Mucosa of gallbladder (tissue), 1 donor: ENCODE measurements at places on chromosomes 4 and X. TPM values are rescaled to one million over a fixed set of nuclear protein-coding genes. Genes with fewer than 3 reads are reported as not detected.

GRCh38 chrX:129649268-129650182, 5.2 kb downstream of the APLN start:
- DNase-seq: no peak

- no peak for DNase-seq
Observed at GRCh38 chrX:97529536-97530200, 646.0 kb downstream of the RPA4 start.

The FLNA gene
- 2,367 TPM for total RNA-seq

The ALB gene
- total RNA-seq: 83.2 TPM

GRCh38 chrX:21738950-21739287, 19.0 kb downstream of the SMPX start:
- no peak for DNase-seq

The SLC10A6 gene
- total RNA-seq: 0.81 TPM

The DDIT4L gene
- 0.35 TPM for total RNA-seq

- DNase-seq: no peak
Observed at GRCh38 chr4:177413656-177414055, 28.6 kb downstream of the AGA start.

DNA sequence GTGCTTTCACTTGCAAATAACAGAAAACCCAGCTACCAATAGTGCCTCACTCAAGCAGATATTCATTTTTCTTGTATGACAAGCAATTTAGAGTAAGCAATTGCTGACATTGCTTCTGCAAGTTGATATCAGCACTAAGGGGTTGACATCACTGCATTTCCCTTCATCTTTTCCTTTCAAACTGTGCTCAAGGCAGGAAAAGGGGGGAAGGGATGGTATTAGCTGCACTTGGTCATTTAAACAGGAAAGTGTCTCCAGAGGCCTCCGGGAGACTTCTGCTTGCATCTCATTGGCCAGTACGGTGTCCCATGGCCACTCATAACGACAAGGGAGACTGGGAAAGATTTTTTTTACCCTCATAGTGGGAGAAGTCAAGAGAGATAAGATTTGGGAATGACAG, 65.5 kb upstream of the FGG start:
- no peak for DNase-seq

DNA sequence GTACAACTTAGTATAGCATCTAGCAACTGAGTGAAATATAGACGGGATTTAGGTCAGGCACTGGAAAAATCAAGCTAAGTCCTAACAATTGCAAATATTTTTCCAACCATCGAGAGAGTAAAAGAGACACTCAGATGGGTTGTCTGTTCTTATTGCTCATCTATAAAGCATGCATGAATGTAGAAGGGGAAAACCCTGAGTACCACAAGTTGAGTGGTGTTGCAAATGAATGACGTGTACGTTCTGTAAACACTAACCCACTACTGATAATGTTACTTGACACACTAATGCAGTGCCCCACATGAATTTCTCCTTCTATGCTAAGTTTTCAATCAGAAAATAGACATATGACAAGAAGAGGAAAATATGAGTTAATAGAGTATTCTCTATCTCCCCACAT, 211.2 kb downstream of the COX18 start:
- no peak for DNase-seq

- DNase-seq: no peak
Observed at GRCh38 chr4:144176476-144176875, 36.0 kb upstream of the GYPA start.

- DNase-seq: no peak
Observed at GRCh38 chr4:157204634-157205244, 15.8 kb upstream of the GRIA2 start.

DNA sequence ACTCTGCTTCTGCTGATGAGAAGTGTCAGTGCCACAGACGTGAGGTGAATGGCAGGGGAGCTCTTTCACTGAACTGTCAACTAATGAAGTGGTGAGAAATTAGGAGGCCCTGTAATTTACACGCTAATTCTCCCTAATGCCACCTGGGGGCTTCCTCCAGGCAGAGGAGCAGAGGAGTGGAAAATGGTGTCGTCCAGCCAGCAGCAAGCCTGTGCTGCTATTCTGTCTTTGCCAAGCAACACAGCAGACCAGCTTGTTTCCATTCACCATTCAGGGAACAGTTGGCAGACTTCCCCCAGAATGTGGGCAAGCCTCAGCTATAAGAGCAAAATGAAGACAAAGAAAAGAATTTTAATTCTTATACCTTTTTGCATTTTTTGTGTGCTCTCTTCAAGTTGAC, 245.2 kb upstream of the TET2 start:
- DNase-seq: no peak

GRCh38 chrX:41275661-41276609, 58.0 kb upstream of the DDX3X start:
- peak; percentile 47 for DNase-seq

- no peak for DNase-seq
Observed at GRCh38 chr4:138301536-138301935, 59.4 kb upstream of the SLC7A11 start.

The LDB2 gene
- 16.9 TPM for total RNA-seq

- DNase-seq: no peak
Observed at GRCh38 chr4:111475001-111475400, 670.3 kb upstream of the FAM241A start.

The XPNPEP2 gene
- total RNA-seq: 2.0 TPM

The TMPRSS11B gene
- total RNA-seq: not detected

GRCh38 chrX:130726661-130727060, 176.3 kb downstream of the ENOX2 start:
- no peak for DNase-seq

The LRIT3 gene
- 0.23 TPM for total RNA-seq

The HMX1 gene
- not detected for total RNA-seq

- peak; percentile 45 for DNase-seq
Observed at GRCh38 chr4:144645631-144646522, at the start of gene HHIP. Gene HHIP (plus strand): TSS chr4:144646156. CDS start chr4:144646676, 520 bp downstream.

DNA sequence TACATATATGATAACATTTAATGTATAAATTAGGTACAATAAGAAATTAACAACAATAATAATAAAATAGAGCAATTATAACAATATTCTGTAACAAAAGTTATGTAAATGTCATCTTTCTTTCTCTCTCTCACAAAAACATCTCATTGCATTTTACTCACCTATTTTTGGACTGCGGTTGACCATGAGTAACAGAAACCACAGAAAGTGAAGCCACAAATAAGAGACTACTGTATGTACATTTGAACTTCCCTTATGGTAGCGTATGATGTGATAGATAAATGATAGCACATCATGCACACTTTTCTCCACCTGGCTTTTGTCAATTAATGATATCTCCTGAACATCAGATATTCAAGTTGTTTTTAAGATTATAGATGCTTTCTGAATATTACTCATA, 80.5 kb downstream of the HNRNPD start:
- no peak for DNase-seq

DNA sequence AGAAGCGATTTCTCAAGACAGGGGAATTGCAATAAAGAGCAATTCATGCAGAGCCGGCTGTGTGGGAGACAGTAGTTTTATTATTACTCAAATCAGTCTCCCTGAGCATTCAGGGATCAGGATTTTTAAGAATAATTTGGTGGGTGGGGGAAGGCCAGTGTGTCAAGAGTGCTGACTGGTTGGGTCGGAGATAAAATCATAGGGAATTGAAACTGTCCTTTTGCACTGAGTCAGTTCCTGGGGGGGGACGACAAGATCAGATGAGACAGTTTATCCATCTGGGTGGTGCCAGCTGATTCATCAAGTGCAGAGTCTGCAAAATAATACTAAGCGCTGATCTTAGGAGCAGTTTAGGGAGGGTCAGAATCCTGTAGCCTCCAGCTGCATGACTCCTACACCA, 502.4 kb downstream of the NLGN4X start:
- no peak for DNase-seq

GRCh38 chr4:26647523-26648224, 63.8 kb downstream of the TBC1D19 start:
- no peak for DNase-seq

- no peak for DNase-seq
Observed at GRCh38 chr4:122038896-122039295, 87.0 kb upstream of the TRPC3 start.

GRCh38 chr4:181289198-181289597, 954.0 kb upstream of the TENM3 start:
- DNase-seq: no peak

The USP17L22 gene
- not detected for total RNA-seq

DNA sequence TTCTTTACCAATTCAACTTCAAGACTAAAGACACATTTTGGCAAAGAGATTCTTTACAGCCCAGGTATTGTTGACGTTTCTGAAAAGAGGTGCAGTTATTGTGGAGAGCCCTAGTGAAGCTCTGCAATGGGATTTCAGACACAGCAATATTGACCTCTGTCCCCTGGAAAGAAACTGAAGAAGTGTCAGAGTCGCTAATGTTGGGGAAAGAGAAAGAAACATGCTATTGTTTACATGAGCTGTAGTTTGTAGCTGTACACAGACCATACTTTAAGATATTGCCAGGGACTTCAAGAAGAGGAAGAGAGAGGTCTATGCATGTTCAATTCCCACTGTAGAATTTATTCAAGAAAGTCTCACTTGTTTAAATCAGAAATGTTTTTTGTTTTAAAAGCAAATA, 497.3 kb upstream of the BOD1L1 start:
- no peak for DNase-seq

- no peak for DNase-seq
Observed at GRCh38 chr4:26884486-26884988, 23.9 kb downstream of the STIM2 start.

DNA sequence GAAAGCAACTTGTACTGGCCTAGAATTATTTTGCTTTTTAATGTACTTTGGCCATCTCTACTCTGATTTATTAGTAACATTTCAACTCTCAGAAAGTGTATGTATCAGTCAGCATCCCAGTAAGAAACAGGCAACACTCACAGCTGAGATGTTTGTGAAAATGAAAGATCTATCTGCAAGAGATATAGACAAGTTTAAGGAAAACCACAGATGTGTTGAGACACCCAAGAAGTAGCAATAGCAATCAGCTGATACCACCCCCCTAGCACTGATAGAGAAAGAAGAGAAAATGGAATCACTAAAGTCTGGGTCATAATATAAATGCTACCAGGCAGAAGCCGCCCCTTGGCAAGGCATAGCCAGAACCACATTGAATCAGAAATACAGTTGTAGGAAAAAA, 372.0 kb downstream of the ARAP2 start:
- no peak for DNase-seq

DNA sequence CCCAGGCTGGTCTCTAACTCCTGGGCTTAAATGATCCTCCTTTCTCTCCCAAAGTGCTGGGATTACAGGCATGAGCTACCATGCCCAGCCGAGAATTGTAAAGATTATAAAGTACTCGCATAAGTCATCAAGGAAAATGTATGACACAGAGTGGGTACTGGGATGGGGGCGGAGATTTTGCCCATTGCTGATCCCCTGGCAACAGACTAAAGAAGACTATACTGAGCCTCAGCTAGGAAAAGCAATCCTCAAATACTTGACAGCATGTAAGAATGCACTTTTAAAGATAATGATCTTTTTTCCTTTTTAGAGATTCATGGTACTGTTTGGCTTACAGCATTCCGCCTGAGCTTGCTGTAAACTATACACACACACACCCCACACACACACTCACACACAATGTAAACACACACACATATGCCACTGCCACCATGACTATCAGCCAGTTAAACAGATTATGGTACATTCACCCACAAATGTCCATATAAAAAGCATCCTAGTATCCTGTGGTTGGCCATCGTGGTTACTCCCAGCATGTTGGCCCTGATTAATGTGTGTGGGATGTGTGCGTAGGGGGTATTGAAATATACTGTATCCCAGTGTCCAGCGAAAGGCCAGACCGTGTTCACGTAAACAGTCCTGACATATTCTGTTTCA, 113.0 kb downstream of the AMELX start:
- DNase-seq: no peak

GRCh38 chr4:22201256-22201655, 252.7 kb upstream of the KCNIP4 start:
- no peak for DNase-seq

DNA sequence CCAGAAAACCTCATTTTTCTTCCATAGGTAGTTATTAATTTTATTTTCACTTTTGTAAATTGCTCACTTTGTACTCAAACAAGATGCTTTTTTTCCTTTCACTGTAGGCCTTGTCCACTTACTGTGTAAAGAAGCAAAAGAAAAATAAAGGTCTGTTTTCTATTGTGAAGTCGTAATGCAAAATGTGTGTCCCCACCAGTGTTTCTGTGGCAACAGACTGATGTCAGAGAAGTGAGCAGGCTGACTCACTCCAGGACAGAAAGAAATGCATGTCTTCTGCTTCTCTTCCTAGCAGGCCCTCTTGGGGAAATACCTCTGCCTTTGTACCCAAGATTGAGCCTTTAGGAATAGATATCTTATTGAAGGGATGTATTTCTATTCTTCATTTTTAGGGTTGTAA, 30.3 kb downstream of the INPP4B start:
- DNase-seq: no peak

DNA sequence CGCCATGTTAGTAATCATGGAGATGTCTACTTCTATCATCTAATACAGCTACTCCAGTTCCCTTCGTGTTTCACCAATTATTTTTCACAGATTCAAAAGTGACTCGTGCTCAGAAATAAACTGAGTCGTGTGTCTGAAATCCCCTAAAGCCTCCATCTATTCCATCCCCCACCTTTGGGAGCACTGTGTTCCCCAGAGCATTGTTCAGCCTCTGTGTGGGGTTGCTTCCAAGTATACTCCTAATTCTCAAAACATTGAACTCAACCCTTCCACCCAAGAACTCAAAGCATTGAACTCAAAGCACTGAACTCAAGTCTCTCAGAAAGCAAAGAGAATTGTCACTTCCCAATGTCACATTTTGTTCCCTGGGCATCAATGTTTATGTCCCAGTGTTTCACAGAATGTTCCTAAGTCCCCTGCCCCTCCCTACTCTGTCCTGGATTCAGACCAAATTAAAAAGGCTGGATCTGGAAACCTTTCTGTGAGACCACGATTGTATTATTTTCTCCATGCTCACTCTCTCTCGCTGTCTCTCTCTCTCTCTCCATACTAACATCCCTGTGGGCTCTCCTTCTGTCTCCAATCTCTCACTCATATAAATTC, 138.5 kb upstream of the QRFPR start:
- no peak for DNase-seq

The CXCR3 gene
- total RNA-seq: 1.5 TPM
